ENCODE measurements at places on chromosomes 16 and 17. TPM values are rescaled to one million over a fixed set of nuclear protein-coding genes. Genes with fewer than 3 reads are reported as not detected.

GRCh38 chr17:28744104-28744971 lies 527 bp downstream of the TRAF4 start:
- H3K27me3 ChIP-seq, result no peaks in the 10 kb centered on the region
- H3K36me3 ChIP-seq, result peaks cover 21% of the 10 kb centered on the region

- peaks cover 12% of the 10 kb centered on the region for H3K4me1 ChIP-seq
- H3K36me3 ChIP-seq, result peaks cover 43% of the 10 kb centered on the region
- no peak overlapping the region for H3K4me3 ChIP-seq
- H3K27ac ChIP-seq, result no peak overlapping the region
These were observed 44.0 kb downstream of the SREBF1 start for GRCh38 chr17:17792551-17793377.

DNA sequence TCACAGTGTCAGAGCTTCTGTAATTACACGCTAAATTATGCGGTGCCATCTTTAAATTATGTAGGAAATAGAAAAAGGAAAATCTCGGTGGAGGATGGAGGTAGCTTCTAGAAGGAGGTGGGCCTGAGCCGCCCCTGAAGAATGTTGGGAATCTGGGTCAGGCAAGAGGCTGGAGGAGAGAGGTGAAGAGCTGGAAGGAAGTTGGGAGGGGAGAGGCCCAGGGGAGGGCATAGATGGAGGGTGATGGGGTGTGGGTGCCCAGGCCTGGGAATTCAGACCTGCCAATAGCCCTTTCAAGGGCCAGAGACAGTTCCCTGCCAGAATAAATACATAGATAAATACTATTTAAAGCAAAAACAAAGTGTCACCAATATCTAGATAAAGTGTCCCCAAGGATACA lies 415.0 kb upstream of the HSBP1 start:
- no peak overlapping the region for H3K27ac ChIP-seq
- no peaks in the 10 kb centered on the region for H3K36me3 ChIP-seq
- H3K4me1 ChIP-seq, result no peaks in the 10 kb centered on the region
- H3K27me3 ChIP-seq, result no peaks in the 10 kb centered on the region

The KRT23 gene
- total RNA-seq, result not detected

- H3K4me1 ChIP-seq, result no peaks in the 10 kb centered on the region
- DNase-seq, result no peak
- H3K36me3 ChIP-seq, result no peaks in the 10 kb centered on the region
- no peak overlapping the region for H3K4me3 ChIP-seq
These were observed 8.2 kb upstream of the PHAF1 start for GRCh38 chr16:67101311-67102082.

DNA sequence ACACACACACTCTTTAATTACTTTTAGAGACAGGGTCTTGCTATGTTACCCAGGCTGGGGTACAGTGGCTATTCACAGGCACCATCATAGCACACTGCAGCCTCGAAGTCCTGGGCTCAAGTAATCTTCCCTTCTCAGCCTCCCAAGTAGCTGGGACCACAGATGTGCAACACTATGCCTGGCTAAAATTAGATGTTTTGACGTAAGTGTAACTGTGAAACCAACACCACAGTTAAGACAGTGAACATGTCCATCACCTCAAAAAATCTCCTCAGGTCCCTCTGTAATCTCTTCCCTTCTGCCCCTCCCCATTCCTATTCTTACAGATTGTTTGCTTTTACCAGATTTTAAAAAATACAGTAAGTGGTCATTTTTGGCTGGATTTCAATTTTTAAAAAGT lies 66.7 kb downstream of the RPGRIP1L start:
- no peak overlapping the region for H3K4me3 ChIP-seq
- DNase-seq, result no peak
- no peaks in the 10 kb centered on the region for H3K4me1 ChIP-seq

GRCh38 chr16:59964232-59964924 lies 1230.3 kb upstream of the GOT2 start:
- no peaks in the 10 kb centered on the region for H3K27me3 ChIP-seq
- no peaks in the 10 kb centered on the region for H3K36me3 ChIP-seq
- H3K4me1 ChIP-seq, result no peaks in the 10 kb centered on the region

GRCh38 chr16:65959983-65960382 lies 406.5 kb upstream of the CDH5 start:
- H3K27ac ChIP-seq, result no peak overlapping the region
- H3K4me3 ChIP-seq, result no peak overlapping the region
- H3K27me3 ChIP-seq, result no peaks in the 10 kb centered on the region
- H3K4me1 ChIP-seq, result no peaks in the 10 kb centered on the region
- DNase-seq, result no peak
- H3K36me3 ChIP-seq, result no peaks in the 10 kb centered on the region

The METTL22 gene
- total RNA-seq, result 29.1 TPM

DNA sequence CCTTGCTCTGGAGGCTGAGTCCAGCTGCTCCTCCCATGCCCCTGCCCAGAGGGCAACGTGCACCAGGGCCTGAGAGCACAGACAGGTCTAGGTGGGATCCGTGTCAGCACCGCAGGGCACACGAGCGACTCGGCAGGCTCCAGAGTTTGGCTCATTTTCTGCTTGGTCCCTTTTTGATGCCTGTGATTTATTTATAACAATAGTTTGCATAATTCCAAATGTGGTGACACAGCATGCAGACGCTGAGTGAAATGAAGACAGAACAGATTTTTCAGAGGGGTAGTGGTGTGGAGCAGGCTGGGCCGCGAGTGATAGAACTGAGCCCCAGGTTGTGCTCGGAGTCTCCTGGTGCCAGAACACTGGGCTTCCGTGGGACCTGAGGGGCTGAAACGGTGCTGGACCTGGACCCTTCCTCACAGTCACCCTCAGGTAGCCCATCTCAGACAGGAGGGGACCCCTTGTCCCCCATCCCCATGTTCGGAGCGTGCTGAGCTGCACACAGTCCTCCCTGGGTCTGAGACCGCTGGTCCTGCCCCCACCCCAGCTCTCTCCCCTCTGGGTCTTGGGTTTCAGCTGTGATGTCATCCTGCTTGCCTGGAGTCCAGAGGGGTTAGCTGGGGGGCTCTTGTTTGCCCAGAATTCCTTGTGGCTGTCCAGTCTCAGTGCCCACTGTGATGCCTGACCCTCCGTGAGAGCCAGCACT lies 95.9 kb downstream of the METRNL start:
- H3K27me3 ChIP-seq, result no peaks in the 10 kb centered on the region
- H3K4me1 ChIP-seq, result no peaks in the 10 kb centered on the region
- DNase-seq, result no peak

- H3K27ac ChIP-seq, result no peak overlapping the region
- no peaks in the 10 kb centered on the region for H3K36me3 ChIP-seq
- no peaks in the 10 kb centered on the region for H3K4me1 ChIP-seq
These were observed 561.2 kb upstream of the C16orf82 start for GRCh38 chr16:26505496-26505895.

The CES4A gene
- total RNA-seq, result 12.2 TPM

- no peaks in the 10 kb centered on the region for H3K27me3 ChIP-seq
- no peaks in the 10 kb centered on the region for H3K36me3 ChIP-seq
- H3K4me1 ChIP-seq, result no peaks in the 10 kb centered on the region
- no peak for DNase-seq
- no peak overlapping the region for H3K27ac ChIP-seq
These were observed 86.5 kb downstream of the SYCE1L start for GRCh38 chr16:77285676-77286075.

DNA sequence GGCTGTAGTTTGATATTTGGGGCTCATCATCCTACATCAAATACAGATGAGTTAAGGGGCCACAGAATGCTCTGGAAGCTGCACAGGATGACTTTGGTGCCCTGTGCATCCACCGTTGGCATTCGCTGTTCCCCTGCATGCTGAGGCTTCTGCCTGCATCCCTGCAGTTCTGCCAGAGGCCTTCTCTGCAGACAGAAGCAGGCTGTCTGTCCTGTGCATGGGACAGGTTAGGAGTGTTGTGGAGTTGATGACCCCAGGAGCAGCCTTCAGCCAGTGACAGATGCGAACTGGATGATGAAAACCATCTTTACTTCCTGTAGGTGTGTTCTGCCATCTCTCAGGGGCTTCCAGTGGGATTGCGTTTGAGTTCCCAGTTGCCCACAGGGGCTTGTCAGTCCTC lies 13.6 kb upstream of the TNS4 start:
- H3K36me3 ChIP-seq, result no peaks in the 10 kb centered on the region
- no peaks in the 10 kb centered on the region for H3K27me3 ChIP-seq
- no peaks in the 10 kb centered on the region for H3K4me1 ChIP-seq
- no peak for DNase-seq

The KRT17 gene
- total RNA-seq, result 0.39 TPM

The NPIPA5 gene
- 17.2 TPM for total RNA-seq

DNA sequence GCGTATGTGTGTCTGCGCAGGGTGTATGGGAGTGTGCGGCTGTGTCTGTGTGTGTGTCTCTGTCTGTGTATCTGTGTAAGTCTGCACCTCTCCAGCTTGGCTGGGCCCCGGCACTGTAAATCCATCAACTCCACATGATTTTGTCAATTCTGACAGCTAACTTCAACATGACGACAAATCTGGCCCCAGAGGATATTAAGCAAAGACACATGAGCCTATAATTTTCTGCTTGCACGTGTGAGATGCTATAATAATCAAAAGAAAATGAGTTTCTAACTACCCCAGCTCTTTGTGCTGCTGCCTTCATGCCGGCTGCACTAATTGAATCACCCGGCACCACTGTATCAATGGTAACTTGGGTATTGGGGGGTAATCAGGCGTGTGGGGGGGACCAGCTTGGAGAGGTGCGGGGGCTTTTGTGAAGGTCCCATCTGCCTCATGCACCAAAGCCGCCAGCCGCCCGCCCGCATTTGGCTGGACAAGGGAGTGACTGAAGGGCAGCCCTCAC lies 57.6 kb upstream of the LHX1 start:
- H3K27me3 ChIP-seq, result peaks cover 13% of the 10 kb centered on the region
- H3K4me3 ChIP-seq, result no peak overlapping the region

- DNase-seq, result no peak
- H3K4me3 ChIP-seq, result no peak overlapping the region
- no peaks in the 10 kb centered on the region for H3K4me1 ChIP-seq
- no peaks in the 10 kb centered on the region for H3K36me3 ChIP-seq
- H3K27me3 ChIP-seq, result peaks cover 29% of the 10 kb centered on the region
- no peak overlapping the region for H3K27ac ChIP-seq
These were observed 79.5 kb upstream of the NKD1 start for GRCh38 chr16:50468749-50469078.

The NPIPB8 gene
- not detected for total RNA-seq

The TM4SF5 gene
- total RNA-seq, result 0.32 TPM

The CCL8 gene
- total RNA-seq, result 0.61 TPM

GRCh38 chr17:77109764-77110359 lies 30.9 kb upstream of the SEC14L1 start:
- peak overlapping the region; percentile 74 for H3K27ac ChIP-seq
- H3K4me3 ChIP-seq, result no peak overlapping the region
- no peak for DNase-seq
- peaks cover 48% of the 10 kb centered on the region for H3K4me1 ChIP-seq
- H3K36me3 ChIP-seq, result no peaks in the 10 kb centered on the region

DNA sequence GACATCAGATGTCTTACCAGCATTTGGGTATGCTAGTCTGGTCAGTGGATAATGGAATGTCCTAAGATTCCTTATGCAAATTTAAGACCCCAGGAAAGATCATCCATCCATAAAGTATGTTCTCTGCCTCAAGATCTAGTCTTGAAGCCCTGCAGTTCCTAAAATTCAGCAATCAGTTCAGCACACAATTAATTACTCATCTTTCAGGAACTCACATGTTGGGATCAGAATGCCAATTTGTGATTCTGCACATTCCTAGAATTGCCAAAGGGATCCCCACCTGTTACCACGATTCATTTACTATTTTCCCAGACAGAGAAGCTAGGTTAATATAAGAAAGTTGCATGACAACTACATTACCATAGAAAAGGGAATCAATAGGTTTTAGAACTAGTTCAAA lies 3.2 kb downstream of the OR2C1 start:
- H3K4me3 ChIP-seq, result no peak overlapping the region
- peaks cover 5% of the 10 kb centered on the region for H3K27me3 ChIP-seq
- no peak overlapping the region for H3K27ac ChIP-seq
- no peak for DNase-seq
- no peaks in the 10 kb centered on the region for H3K4me1 ChIP-seq
- H3K36me3 ChIP-seq, result no peaks in the 10 kb centered on the region

- H3K36me3 ChIP-seq, result no peaks in the 10 kb centered on the region
- H3K27ac ChIP-seq, result no peak overlapping the region
- no peaks in the 10 kb centered on the region for H3K4me1 ChIP-seq
- H3K27me3 ChIP-seq, result no peaks in the 10 kb centered on the region
These were observed 11.0 kb downstream of the BRCA1 start for GRCh38 chr17:43114151-43114552.

GRCh38 chr16:3949946-3950342 lies 69.4 kb upstream of the CREBBP start:
- no peaks in the 10 kb centered on the region for H3K27me3 ChIP-seq
- H3K4me3 ChIP-seq, result no peak overlapping the region
- no peak for DNase-seq
- peak overlapping the region; percentile 93 for H3K27ac ChIP-seq
- peaks cover 17% of the 10 kb centered on the region for H3K4me1 ChIP-seq

- H3K27me3 ChIP-seq, result no peaks in the 10 kb centered on the region
- H3K4me3 ChIP-seq, result no peak overlapping the region
- no peaks in the 10 kb centered on the region for H3K36me3 ChIP-seq
- H3K4me1 ChIP-seq, result no peaks in the 10 kb centered on the region
These were observed 31.1 kb downstream of the HEATR6 start for GRCh38 chr17:60047590-60047989.

The TNFRSF13B gene
- total RNA-seq, result not detected

- H3K27me3 ChIP-seq, result no peaks in the 10 kb centered on the region
- H3K4me3 ChIP-seq, result peak overlapping the region; percentile 86
- H3K36me3 ChIP-seq, result no peaks in the 10 kb centered on the region
- H3K4me1 ChIP-seq, result peaks cover 7% of the 10 kb centered on the region
- H3K27ac ChIP-seq, result no peak overlapping the region
- DNase-seq, result no peak
These were observed 771 bp downstream of the MSRB1 start for GRCh38 chr16:1942047-1942809.

GRCh38 chr17:35069311-35069710 lies 5.8 kb upstream of the RFFL start:
- H3K4me1 ChIP-seq, result peaks cover 5% of the 10 kb centered on the region
- no peak for DNase-seq
- H3K27me3 ChIP-seq, result no peaks in the 10 kb centered on the region
- no peaks in the 10 kb centered on the region for H3K36me3 ChIP-seq
- no peak overlapping the region for H3K27ac ChIP-seq
- no peak overlapping the region for H3K4me3 ChIP-seq

GRCh38 chr17:78532922-78533640 lies 44.1 kb downstream of the DNAH17 start:
- H3K27ac ChIP-seq, result no peak overlapping the region
- H3K36me3 ChIP-seq, result no peaks in the 10 kb centered on the region
- no peaks in the 10 kb centered on the region for H3K4me1 ChIP-seq

DNA sequence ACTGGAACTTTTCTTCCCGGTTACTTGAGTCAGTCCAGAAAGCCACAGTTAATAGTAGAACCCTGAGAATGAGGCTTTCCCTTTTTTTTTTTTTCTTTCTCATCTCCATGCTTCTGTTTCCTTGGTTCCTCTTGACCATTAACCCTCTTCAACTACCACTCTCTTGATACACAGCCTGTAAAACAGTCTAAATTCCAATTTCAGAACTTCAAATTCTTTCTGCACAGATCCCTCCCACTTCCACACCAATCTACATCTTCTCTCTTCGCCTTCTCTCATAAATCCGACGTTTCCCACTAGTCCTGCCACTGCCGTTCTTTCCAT lies 588 bp downstream of the METTL16 start:
- peak overlapping the region; percentile 68 for H3K4me3 ChIP-seq
- DNase-seq, result no peak
- H3K27ac ChIP-seq, result peak overlapping the region; percentile 82
- H3K36me3 ChIP-seq, result no peaks in the 10 kb centered on the region
